Putamen (tissue), 1 donor: ENCODE measurements at places on chromosomes 12 and 14.

- no peak for DNase-seq
Observed at GRCh38 chr14:104558231-104559027, 21.1 kb upstream of the C14orf180 start.

- no peak for DNase-seq
Observed at GRCh38 chr12:12032260-12032791, 38.4 kb upstream of the BCL2L14 start.

DNA sequence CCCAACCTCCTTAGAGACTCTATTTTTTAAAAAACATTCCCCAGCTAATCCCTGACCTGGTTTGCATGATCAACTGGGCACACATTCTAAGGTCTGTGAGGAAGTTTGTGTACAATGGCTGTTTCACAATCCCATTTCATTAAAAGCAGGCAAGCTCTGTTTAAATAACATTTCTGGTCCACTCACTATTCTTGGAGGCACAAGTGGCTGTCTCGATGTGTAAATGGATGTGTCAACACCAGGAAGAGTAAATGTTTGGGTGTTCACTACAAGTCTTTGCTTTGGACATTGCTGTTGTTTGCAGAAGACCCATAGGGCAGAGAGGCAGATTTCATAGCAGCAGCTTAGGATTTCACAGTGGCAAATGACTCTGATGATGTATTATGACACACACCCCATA, 98.3 kb downstream of the PDZRN4 start:
- DNase-seq = no peak

DNA sequence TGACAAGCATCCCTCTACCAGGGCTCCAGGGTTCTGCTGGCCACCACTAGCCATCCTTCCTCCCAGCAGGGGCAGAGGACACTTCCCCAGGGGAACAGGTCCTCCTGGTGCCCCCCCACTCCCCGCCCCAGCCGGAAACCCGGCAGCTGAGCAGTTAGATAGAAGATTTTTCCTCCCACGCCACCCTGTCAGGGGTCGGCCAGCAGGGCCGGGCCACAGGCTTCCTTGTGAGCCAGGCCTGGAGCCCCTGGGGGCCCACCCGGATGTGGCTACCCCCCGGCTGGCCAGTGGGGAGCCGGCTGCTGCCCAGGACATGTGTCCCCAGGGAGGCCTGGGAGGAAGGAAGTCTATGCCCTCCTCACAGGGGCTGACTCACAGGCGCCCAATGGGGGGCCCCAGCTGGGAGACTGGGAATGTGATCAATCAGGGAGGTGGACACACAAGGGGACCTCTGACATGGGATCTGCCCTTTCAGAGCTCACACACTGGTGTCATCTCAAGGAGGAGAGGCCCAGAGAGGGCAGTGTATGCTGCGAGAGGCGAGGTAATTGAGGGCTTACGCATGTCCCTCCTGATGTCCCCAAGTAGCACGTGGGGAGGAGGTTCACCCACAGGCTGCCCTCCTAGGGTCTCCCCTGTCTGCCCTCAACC, 4.2 kb downstream of the SH2B3 start:
- no peak for DNase-seq

DNA sequence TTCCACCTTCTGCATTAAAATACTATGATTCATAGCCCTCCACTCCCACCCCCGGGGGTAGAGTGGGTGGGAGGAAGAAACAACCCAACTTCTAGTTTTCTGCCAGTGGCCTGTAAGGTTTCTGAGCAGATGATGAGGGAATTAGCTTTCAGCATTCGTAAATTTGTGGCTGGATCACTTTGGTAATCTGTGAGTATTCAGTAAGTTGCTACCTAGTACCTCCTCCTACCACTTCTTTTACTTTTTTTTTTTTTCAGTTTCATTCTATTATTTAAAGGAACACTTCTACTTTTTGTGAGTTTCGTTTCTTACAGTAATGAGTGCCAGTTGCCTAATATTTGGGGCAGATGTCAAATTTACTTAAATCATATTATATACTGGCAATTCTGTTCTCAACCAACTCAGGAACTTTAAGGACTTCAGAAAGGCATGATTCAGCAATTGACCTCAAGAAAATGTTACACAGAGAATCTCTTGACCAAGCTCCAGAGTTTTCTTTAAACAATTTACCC, 42.4 kb upstream of the EMP1 start:
- DNase-seq = no peak

DNA sequence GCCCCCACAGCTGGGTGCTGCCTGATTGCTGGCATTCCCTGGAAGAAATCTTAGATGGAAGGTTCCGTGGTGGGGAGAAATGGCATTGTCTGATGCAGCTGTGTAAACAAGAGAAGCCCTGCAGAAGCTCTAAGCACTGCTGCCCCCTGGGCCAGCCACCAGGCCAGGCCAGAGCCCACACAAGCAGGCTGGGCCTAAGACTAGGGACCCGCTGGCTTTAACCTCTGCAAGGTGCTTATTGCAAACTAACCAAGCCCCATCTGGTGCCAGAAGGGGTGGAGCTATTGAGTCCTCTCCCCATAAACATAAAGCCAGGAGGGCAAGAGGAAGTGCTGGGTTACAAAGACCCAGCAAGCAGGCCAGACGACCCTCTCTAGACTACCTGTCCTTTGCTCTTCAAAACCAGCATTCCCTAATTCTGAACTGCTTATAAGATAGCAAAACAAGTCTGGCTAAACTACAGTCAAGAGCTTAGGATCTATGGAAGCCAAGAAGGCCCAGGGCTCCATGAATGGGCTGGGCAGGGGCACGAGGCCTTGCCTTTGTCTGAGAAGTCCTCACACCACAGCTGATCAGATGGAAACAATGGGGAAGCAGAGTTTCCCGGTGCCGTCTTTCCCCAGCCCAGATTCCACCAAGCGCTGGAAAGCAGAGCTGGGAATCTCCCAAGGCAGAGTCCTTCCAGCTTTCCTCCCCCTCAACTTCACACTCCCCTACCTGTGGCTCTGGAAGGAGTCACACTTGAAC, 28.8 kb downstream of the P2RX4 start:
- no peak for DNase-seq

DNA sequence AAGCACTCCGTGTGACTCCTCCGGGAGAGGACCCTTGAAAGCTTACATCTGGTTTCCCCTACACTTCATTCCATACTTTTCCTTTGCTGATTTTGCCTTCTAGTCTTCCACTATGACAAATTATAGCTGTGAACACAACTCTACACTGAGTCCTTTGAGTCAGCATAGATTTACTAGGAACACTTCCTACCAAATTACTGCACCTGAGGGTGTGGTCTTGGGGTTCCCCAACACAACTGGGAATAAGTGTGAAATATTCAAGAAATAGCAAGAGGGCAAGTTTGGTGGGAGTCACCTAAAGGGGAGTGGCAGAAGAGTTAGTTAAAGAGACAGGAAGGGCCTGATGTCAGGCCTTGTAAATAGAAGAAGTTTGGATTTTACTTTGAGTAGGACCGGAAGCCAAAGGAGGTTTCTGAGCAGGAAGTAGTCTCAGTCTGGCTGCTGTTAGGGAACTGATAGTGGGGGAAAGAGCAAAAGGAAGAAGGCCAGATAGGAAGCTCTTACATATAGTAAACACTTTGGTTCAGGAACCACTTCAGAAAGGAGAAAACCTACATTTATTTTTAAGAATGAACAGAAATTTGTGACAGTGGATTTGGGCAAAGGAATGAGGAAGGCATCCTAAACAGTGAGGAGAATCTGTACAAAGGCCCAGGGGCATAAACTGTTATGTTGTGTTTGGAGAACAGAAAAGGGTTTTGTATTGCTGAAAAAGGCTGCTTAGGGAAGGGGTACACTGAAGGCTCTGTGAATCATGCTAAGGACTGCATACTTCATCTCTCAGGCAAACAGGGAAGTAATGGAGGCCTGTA, 14.2 kb downstream of the SEL1L start:
- peak; percentile 44 for DNase-seq

DNA sequence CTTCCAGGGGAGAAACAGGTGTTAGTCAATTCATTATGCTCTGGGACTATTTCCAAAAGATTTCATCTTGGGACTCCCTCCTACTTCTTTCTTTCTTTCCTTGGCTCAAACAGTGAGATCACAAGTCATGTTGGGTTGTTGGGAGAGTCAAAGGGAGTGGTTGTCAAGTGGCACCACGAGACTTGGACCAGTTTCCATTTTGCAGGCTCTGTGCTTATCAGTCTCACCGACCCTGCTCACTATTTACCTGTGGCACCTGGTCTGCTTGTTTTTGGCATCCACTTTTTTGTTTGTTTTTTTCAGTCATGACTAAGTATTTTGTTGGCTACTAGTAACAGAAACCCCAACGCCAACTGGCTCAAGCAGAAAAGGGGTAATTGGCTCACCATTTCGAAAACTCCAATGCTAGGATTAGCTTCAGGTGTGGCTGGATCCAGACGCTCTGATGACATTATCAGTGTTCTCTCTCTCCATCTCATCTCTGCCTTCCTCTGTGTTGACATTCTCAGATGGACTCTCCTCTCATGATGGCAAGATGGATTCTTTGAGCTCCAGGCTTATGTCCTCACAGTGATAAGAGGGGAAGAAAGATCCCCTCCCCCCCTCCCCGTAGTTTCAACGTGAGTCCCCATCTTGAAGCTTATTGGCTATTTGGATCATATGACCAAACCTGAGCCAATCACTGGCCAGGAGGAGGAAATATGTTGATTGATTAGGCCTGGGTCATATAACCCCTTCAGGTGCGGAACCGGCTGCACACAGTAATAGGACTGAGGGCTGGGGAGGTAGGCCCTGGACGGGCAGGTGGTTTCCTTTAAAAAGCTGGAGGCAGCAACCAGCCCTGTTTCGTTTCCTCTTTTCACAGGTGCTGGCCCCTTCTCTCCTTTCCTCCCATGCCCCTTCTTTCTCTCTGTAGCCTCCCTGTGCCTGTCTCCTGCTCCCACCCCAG, 84.2 kb downstream of the AACS start:
- no peak for DNase-seq
